Kidney (tissue), 22 donors: ENCODE measurements at places on chromosomes 5 and 9.
A peak's percentile ranks its signal among the peaks of the same experiment; 100 is the strongest.

DNA sequence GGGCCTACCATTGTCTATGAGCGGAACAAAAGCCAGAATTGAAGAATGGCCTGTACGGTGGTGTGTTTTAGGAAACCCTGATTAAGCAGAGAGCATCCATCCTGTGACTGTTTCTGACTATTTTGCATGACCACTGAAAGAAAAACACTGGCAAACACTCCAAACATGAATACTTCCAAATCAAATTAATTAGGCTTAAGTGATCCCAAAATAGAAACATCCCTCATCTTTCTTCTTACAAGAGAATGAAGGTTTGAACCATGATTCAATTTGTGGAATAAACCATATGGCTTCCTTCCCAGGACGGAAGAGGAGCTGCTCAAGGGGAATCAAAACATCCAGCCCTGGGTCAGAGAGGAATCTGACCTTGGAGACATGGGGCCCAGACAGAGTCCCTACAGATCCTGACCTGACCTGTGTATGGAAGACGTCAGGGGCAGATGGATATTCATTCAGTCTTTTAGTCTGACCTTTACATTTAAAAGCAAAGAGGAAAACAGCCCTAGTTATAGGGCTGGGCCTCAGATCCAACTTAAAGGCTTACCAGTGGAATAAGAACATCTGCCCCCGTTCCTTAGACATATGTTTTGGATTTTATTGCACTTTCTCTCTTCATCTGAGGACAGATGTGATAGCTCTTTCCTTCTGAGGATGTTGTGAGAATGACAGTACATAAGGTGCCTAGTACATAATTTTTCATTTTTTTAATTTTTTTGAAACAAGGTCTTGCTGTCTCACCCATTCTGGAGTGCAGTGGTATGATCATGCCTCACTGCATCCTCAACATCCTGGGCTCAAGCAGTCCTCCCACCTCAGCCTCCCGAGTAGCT, 17.6 kb upstream of the RECK start:
- DNase-seq = peak; percentile 39

DNA sequence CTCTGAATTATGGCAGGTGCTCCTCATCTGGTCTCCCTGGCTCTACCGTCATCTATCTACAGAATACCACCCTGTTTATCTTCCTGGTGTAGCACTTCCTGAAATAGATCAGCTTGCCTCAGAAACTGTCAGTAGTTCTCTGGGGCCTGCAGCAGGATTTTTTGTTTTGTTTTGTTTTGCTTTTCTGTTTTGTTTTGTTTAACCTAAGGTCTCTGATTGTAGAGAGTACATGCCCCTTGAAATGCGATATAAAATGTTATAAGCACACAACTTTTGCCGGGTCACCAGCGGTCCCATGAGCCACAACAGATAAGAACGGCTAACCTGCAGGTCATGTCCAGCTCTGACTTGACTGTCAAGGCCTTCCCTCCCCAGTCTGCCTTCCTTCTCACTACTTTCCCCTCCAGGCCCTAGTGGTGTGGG, 26.6 kb upstream of the CREBRF start:
- DNase-seq = no peak

DNA sequence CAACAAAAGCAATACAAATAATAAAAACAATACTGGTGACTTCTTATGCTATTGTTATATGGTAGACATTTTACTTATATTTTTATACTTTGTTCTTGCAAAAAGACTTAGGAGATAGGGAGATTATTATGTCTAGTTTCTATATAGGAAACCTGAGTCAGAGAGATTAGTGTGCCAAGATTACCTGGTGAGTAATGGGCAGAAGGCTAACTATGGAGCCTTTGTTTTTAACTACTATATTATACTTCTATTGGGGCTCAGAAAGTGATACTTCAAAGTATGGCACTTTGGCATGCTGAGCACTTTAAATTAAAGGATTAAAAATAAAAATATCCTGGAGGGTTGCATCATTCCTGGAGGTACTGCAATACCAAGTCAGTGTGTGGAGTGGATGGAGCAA, 117.5 kb upstream of the CLINT1 start:
- no peak for DNase-seq

GRCh38 chr5:7495131-7495517, 99.2 kb downstream of the ADCY2 start:
- DNase-seq = no peak

DNA sequence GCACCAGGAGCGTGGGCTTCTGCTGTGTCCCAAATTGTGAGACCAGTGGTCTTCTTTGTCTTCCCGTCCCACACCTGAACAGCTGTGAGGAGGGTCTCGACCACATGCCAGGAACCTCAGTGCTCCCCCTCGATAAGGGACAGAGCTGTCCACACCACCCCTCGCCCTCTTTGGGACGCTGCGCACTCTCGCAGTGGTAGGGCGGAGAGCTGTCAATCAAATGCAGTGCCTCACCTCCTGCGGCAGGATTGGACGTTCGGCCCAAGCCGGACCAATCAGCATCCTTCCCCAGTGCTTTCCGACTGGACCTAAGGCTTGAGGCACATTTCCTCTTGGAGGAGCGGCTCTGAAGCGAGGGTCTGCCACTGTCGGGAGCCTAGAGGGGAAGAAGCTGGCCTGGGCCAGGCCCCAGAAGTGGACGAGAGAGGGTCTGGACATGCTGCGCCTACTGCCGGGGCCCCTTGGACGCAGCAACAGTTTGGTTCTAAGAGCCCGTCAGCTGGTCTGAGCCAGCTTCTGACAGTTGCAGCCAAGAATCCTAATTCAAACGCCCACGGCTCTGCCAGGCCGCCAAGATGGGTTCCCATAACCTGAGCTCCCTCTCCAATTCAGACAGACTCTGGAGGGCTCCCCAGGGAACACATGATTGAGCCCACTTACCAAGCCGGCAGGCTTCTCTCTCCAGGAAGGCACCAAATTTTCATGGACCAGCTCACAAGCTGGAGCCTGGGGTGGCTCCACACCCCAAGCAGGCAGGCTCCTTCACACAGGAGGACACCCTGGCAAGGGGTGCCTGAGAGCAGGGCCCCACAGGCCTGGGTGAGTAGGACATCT, 28.1 kb upstream of the ADAMTS2 start:
- no peak for DNase-seq

GRCh38 chr5:146799671-146800070, 78.9 kb downstream of the PPP2R2B start:
- no peak for DNase-seq

GRCh38 chr5:59036274-59036961, 453.5 kb downstream of the RAB3C start:
- no peak for DNase-seq

- no peak for DNase-seq
Measured at GRCh38 chr5:109329333-109330237, 80.2 kb downstream of the PJA2 start.

- DNase-seq = no peak
Measured at GRCh38 chr9:26904671-26905070, 12.1 kb upstream of the CAAP1 start.

DNA sequence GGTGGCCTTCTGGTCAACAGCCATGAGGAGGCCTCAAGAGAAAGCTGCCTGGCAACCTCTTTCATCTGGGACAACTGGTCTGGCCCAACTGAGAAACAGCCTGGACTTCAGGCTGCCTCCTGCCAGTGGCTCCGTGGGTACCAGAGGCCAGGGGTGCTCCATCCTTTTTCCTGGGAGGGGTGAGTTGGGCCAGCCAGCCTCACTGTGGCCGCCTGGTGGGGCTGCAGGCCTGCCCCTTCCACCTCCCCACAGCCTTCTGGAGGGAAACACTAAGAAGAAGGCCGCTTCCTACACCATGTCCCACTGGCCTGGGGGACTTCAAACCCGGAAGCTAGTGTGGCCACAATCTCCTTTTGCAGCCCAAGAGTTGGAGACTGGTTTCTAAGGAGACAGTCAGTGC, 13.8 kb upstream of the NKD2 start:
- no peak for DNase-seq

DNA sequence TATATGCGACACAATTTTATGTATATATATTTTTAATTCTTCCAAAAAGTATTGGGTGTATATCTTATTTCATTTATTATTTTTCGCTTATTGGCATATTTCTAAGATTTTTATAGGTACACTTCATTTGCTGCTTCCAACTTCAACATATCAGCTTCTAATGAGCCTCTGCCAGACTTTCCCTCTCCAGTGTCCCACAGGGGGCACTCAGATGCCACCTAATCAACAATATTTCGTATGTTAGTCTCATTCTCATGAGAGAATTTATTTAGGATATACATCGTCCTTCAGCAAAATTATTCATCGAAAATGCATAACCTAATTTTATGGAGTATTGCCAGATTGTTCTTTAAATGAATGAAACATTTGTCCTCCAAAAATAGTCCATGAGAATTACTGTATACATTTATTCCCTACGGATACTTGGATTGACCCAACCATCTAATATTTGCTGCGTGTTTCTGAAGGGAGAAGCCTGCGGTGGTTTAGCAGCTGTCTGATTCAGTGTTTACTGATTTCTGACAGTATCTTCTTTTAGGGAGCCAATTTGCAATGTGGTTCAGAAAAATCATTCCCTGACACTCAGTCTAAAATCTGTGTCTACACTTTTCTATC, 100.6 kb upstream of the SELENOP start:
- no peak for DNase-seq

DNA sequence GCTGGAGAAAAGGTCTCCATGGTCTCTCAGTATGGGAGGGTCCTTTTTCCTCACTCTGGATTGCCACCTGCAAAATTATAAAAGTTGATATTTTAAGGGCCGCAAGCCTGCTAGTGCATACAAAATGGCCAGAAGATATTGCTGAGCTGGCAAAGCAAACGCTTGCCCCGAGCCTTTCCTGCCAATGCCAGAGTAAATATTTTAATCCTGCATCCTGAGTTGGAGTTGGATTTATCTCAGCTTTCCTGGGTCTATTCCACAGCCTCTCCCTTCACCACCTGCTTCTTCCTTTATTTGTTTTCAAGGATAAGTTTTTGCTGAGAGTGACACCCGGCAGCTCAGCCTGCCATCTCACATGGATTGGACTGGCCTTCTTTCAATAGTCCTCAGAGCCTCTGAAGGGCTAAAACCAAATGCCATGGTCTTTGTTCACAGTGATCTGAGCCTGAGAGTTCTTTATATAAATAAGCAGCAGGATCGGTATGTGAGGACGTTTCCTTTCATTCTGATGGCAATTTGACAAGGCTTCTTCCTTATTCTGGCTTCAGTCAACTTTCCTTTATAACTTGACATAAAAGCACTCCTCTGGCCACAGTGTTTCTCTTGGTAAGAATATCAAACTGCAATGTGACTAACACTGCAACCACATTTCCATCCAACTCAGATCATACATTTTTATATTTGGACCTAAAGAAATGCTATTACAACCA, 170.1 kb downstream of the ADAMTS12 start:
- no peak for DNase-seq

DNA sequence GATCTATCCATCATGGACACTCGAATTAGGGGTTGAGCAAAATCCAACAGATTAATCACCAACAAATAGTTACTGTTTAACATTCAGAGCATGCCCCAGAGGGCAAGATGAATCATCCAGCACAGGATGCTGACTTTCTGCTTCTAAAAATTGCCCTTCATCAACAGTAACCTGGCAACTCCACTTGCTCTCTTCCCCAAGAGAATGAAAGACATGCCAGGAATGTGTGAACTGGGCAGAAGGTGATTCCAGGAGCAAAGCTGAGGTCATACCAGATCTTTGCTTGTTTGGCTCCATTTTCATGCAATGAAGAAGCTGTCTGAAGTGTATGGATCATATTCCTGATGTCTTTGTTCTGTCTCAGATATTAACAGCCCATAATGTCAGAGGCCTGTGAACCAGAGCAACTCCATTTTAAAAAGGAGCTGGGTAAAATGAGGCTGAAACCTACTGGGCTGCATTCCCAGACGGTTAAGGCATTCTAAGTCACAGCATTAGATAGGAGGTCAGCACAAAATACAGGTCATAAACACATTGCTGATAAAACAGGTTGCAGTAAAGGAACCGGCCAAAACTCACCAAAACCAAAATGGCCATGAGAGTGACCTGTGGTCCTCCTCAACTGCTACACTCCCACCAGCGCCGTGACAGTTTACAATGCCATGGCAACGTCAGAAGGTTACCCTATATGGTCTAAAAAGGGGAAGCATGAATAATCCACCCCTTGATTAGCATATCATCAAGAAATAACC, 2.5 kb upstream of the ZNF367 start:
- no peak for DNase-seq

- no peak for DNase-seq
Measured at GRCh38 chr9:115882911-115883310, 270.7 kb upstream of the PAPPA start.

DNA sequence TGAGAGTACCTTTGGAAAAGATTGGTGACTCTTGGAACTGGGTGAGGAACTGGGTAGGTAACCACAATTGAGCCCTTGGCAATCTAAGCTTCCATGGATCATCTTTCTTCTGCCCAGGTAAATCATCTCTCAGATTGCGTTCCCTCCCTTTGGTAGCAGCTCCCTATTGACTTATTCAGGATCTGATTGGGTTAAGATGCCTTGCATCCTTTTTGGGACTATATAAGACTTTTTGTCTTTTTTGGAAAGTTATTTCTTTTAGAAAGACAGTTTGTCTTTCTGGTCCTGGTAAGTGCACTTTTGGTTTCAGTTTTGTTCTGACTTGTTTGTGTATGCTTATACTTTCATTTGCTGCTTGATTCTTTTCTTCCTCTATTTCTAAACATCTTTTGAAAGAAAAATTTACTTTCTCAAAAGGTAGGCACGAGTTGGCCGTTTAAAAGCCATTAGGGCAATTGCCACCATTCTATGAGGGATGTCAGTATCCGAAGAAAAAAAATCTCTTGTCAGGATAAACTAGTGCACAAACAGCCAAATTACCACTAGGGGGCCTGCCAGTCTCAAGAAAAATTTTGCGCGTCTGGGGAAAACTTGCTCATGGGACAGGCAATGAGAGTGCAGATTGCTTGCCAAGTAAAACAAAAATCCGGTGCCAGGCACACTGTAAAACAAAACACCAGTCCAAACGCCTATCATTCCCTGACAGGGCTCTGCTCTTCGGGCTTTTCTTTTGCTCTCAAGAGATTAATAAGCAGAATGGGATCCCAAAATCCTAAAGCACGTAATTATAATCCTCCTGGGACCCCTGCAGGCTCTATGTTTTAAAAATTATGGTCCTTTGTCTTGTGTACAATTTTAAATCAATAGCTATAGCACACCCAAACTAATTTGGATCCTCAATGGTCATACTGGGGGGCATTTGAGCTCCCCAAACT, 12.8 kb downstream of the OR1J1 start:
- DNase-seq = peak; percentile 74

DNA sequence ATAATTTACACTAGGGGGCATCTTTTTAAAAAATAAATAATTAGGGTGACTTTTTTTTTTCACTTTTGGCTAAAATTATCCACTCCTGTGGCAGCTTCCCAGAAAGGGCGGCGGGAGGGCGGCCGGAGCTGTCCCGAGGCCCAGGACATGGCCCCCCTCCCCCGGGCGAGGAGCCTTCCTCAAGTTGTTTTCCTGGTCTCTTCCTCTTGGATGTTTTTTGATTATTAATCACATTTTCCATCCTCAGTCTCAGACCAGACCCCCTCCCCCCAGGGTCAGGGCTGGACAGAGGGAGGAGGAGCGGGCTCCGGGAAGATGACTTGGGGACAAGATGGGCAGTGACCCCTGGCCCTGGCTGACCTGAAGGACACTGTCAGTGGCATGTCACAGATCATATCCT, 4.7 kb upstream of the CNTFR start:
- no peak for DNase-seq

GRCh38 chr5:69404659-69405330, 10.1 kb upstream of the MARVELD2 start:
- no peak for DNase-seq
